Fibroblast of skin of left quadriceps (primary cell): ENCODE measurements at places on chromosomes 16 and 17.

GRCh38 chr16:88312732-88313131 lies 70.0 kb upstream of the ZNF469 start:
- no peak for DNase-seq

DNA sequence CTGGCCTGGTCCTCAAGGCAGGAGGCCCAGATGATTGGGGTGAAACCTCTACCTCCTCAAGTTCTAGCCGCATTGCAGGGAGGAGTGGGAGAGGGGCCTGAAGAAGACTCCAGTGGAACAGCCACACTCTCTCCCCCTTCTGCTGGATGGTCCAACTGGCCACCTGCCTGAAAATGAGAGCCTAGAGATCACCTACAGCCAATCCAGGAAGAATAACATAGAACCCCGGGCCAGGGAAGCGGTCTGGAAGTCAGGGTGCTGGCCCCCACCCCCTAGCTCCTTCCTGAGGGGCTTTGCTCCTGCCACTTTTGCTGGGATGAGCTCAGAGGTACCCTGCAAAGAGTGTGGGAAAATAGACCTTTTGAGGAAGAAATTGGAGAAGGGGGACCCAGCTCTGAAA lies 1.8 kb downstream of the SLC6A2 start:
- DNase-seq, result no peak

GRCh38 chr17:29566473-29567303 lies at the start of gene ABHD15:
Gene ABHD15, minus strand, starts transcription at chr17:29567037. Its CDS starts 71 bp downstream, at chr17:29566966.
- DNase-seq, result no peak

- no peak for DNase-seq
Observed at GRCh38 chr16:505479-506245, 21.9 kb upstream of the CAPN15 start.

- DNase-seq, result no peak
Observed at GRCh38 chr17:82384730-82385481, 13.3 kb downstream of the UTS2R start.

GRCh38 chr17:80478487-80479245 lies 2.3 kb upstream of the NPTX1 start:
- no peak for DNase-seq

- DNase-seq, result no peak
Observed at GRCh38 chr16:4611337-4612021, 3.2 kb downstream of the UBALD1 start.

GRCh38 chr16:27177031-27177774 lies 26.1 kb upstream of the KDM8 start:
- peak; percentile 53 for DNase-seq
